CD4-positive, alpha-beta T cell treated with Interferon alpha-2 for 1 hour (primary cell): ENCODE measurements at places on chromosomes 11 and 22.

DNA sequence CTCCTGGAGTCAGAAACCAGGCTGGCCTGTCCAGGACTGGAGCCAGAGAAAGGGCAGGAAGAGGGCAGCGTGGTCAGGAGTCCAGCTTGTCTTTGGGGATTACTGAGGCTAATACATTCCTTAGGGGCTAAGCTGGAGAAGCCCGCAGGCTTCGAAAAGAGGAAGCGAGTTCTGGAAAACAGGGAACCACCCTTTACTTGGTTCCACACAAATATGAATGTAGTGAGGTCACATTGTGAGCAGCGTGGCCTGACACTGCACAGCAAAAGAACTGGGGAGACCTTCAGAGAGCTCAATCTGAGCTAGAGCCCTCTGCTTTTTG is 132.3 kb downstream of the CEP164 start:
- no peak for DNase-seq

- DNase-seq, result no peak
Observed at GRCh38 chr11:102912482-102912830, 37.7 kb upstream of the MMP12 start.

- no peak for DNase-seq
Observed at GRCh38 chr22:33841281-33842005, 78.8 kb downstream of the LARGE1 start.

DNA sequence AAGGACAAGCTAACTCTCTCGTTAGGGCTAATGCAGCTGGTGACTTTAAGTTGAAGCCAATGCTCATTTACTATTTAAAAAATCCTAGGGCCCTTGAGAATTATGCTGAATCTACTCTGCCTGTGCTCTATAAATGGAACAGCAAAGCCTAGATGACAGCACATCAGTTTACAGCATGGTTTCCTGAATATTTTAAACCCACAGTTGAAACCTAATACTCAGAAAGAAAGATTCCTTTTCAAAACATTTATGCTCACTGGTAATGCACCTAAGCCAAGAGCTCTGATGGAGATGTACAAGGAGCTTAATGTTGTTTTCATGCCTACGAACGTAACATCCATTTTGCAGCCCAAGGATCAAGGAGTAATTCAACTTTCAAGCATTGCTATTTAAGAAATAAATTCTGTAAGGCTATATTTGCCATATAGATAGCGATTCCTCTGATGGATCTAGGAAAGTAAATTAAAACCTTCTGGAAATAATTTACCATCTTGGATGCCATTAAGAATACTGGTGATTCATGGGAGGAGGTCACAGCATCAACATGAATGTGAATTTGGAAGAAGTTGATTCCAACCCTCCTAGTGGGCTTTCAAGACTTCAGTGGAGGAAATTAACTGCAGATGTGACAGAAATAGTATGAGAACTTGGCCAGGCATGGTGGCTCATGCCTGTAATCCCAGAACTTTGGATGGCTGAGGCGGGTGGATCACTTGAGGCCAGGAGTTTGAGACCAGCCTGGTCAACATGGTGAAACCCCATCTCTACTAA is 14.5 kb downstream of the XNDC1N start:
- DNase-seq, result no peak

DNA sequence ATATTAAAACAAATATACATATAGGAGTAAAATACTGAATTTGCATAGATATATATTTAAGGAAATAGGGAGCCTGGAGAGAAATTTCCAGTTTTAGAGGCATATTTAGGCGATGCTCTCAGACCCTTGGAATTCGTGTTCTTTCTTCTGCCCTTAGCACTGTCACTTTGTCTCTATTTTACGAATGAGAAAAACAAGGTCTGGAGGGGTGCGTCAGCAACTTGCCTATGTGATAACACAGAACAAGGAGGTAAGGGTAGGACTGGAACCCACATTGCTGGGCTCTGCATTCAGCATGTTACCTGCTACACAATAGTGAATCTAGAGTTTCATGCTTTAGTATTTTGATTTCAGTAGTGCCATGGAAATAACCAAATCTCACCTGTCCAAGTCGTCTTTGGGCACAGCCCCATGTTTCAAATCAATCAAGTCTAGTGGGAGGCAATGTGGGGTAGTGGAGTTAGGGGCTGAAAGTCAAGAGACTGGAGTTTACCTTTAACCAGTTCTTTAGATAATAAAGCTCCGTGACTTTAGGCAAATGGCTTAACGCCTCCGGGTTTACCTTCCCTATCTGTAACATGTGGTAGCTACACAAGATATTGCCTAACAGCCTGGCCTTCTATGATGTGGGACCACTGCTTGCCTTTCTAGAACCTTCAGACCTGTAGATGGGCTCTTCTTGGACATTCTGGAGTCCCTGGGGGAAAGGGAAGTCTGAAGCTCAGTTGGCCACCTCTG is 44.8 kb upstream of the AMPD3 start:
- no peak for DNase-seq

DNA sequence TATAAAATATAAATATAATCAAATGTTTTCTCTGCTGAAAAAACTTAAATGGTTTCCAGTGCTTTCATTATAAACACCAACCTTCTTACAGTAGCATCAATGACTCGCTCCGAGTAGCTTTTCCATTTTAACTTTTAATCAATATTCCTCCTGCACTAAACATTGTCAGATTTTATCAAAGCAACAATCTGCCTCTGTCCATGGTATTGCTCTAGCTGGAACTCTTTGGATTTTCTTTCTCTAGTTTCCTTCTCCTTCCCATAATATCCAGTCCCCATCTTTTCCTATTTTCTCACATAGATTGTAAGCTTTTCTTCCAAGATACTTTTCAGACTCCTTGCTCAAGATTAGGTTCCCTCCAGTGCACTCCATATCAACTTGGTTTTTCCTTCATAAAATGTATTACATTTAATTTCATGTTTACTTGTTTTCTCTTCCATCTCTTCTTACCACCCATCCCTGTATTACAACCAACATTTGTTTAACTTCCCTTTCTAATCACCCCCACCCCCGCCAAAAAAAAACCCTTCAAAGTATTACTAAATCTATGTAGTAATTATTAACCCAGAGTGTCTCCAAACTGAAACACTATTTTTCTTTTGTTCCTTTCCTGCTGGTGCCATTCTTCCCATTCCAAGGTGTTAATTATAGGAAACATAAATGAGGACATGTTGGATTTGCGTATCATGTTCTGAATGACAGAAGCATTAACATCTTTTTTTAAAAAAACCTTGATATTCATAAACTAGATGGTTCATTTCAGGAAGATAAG is 716.5 kb downstream of the NELL1 start:
- DNase-seq, result no peak

GRCh38 chr11:72030472-72031045 is 31.9 kb downstream of the IL18BP start:
- no peak for DNase-seq

- no peak for DNase-seq
Observed at GRCh38 chr22:49603016-49603415, 224.7 kb downstream of the BRD1 start.

DNA sequence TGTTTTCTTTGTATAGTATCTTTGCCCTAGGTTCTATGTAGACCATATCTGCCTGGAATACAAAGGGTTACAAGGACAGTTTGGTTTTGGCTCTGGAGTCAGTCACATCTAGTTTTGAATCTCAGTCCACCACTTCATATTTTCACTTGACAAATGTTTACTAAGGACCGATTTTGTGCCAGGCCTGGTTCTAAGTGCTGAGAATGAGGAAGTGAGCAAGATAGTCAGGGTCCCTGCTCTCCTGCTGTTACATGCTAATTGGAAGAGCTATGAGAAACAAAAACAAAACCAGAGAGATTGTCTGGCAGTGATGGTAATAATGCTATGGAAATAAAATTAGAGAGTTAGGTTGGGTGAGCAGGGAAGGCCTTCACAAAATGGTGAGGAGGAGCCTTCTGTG is 66.1 kb upstream of the ARHGAP20 start:
- no peak for DNase-seq

DNA sequence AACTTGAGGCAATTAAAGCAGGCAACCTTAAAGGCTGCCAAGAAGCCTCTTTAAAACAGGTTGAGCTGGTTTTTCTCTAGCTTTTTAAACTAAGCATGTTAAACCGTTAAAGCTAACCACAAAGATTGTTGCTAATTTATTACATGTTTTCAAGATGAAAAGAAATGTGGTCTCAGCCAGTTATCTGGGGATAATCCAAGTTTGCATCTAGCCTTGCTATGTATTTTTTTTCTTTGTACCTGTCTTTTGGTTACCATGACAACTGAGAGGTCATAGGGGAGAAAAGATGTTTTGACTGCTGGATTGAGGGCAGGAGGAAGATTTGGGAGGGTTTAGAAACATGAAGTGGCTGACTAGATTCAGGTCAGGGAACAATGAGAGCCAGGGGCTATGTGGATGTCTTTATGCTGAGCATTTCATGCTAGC is 19.2 kb upstream of the PGM2L1 start:
- peak; percentile 36 for DNase-seq
